ENCODE measurements at places on chromosomes 6 and 20.

- no peak overlapping the region for H3K27ac ChIP-seq
- no peak overlapping the region for H3K4me3 ChIP-seq
- no peak for DNase-seq
- no peaks in the 10 kb centered on the region for H3K36me3 ChIP-seq
Measured at GRCh38 chr6:163668061-163668426, 253.5 kb downstream of the QKI start.

- H3K27me3 ChIP-seq: no peaks in the 10 kb centered on the region
- DNase-seq: no peak
- H3K4me3 ChIP-seq: no peak overlapping the region
- H3K36me3 ChIP-seq: no peaks in the 10 kb centered on the region
Measured at GRCh38 chr20:64211874-64212658, 43.5 kb upstream of the PCMTD2 start.

DNA sequence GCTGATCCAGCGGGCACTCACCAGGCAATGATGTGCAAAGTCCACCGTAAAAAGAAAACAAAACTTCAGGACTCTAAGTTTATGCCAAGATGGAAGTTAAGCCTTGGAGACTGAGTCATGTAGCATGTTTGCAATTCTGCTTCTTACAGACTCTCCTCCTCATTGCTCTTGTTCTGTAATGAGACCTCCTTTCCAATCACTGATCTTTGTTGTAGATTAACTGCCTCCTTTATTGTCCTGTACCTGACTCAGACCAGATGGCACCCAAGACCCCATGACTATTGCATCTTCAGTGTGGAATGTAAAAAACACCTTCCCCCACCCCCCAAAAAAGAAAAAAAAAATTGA, 11.2 kb downstream of the NEU1 start:
- no peaks in the 10 kb centered on the region for H3K4me1 ChIP-seq
- H3K27ac ChIP-seq: no peak overlapping the region
- no peaks in the 10 kb centered on the region for H3K36me3 ChIP-seq
- no peak overlapping the region for H3K4me3 ChIP-seq
- no peaks in the 10 kb centered on the region for H3K27me3 ChIP-seq

DNA sequence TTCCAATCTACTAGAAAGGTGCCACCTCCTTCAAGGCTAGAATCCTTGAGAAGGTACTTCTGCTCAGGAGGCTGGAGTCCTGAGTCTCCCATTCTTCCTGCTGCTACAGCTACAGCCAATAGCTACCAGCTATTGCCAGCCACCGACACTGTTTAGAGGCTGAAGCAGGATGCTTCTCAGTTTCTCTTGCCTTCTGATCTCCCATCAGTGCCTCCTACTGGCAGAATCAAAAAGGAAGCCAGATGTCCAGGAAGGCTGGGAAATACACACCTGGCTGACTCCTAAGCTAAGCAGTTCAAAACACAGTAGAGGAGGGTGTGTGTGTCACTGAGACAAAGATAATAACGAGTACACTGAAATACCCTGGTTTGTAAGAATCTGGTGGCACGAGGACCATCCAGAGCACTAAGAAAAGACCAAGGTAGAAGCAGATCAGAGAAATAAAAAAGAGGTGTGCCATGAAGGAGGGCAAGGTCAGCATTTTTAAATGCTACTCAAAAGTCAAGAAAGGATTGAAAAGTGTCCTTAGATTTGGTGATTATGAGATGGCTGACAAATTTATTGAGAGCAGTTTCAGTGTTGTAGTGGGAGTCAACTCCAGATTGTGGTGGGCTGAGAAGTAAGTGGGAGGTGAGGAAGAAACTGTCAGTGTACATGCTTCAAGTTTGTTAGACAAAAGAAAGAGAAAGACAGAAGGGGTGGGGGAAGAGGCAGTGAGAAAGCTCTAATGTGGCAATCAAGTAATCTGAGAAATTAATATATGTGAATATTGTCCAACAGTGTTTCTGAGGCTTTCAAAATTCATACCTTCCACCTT, 2.3 kb upstream of the HLA-DMA start:
- H3K36me3 ChIP-seq: no peaks in the 10 kb centered on the region
- DNase-seq: no peak
- H3K4me1 ChIP-seq: no peaks in the 10 kb centered on the region
- H3K4me3 ChIP-seq: no peak overlapping the region
- H3K27ac ChIP-seq: no peak overlapping the region

DNA sequence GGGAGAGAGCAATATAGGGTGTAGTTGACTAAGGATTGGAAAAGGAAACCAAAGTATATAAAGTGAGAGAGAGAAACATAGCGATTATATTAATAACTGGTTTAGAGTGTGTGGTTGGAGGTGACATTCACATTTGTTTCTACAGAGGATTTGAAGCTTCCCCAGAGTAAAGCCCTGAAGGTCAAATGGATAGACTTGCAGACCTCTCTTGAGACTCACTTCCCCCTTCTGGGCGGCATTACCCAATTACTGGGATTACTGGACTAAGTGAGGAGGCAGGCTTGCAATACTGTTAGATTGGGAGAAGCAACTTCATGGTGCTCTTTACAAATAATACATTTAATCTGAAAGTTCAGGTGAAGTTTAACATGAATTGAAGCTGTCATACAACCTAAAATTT, 10.7 kb downstream of the FIG4 start:
- no peak for DNase-seq
- no peak overlapping the region for H3K4me3 ChIP-seq
- H3K4me1 ChIP-seq: no peaks in the 10 kb centered on the region

All from RWPE2 (cell line).